GM12891 (cell line): ENCODE measurements at places on chromosomes 1 and 21.

GRCh38 chr1:84726593-84727499 is 36.6 kb upstream of the SSX2IP start:
- no peak for DNase-seq

DNA sequence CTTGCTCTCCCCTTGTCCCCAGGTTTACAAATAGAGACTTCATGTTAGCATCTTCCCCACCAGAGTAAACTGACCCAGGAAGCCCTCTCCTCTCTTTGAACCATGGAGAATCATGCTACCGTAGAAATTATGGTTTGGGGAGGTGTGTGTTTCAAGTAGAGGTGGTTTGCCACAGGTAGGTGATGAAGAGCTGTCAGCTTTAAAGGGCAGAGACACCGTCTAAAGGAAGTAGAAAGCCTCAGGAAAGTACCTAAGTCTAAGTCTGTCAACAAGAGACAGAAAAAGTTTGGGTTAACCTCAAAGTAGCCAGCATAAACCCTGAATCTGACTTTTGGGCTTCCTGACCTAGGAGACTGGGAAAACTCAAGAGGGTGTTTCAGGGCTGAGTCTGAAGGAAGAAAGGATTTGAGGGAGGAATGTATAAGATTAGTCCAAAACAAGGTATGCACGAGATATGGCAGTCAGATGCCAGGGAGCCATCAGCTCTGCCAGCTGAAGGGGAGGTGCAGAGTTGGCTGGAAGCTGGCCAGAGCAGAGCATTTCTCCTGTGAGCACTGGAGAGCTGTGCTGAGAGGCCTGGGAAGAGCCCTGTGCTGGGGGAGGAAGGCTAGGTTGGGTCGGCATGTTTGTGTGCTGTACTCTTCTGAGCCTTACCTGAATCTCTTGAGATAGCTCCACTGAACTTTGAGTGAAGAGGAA is 14.3 kb downstream of the ADAMTSL4 start:
- DNase-seq, result no peak

- no peak for DNase-seq
Observed at GRCh38 chr1:229988534-229988933, 78.5 kb upstream of the GALNT2 start.

GRCh38 chr1:158813164-158813563 is 18.0 kb upstream of the MNDA start:
- DNase-seq, result no peak

- no peak for DNase-seq
Observed at GRCh38 chr1:5951846-5952410, 40.3 kb downstream of the NPHP4 start.

DNA sequence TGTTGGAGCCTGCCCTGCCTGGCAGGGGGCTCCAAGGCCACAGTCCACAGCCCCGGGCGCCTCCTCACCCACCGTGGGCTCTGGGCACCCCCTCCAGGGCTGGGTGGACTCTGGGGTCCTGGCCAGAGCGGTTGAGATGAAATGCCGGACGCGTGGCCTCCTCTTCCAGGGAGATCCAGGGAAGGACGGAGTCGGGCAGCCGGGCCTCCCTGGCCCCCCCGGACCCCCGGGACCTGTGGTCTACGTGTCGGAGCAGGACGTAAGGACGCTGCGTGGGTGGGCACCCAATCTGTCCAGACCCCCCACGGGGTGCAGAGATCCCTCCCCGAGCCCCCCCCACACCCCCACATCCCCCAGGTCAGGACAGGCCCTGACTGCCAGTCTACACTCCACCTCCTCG is 51.2 kb downstream of the SLC19A1 start:
- no peak for DNase-seq

GRCh38 chr1:228979325-228979699 is 244.0 kb downstream of the RHOU start:
- no peak for DNase-seq

DNA sequence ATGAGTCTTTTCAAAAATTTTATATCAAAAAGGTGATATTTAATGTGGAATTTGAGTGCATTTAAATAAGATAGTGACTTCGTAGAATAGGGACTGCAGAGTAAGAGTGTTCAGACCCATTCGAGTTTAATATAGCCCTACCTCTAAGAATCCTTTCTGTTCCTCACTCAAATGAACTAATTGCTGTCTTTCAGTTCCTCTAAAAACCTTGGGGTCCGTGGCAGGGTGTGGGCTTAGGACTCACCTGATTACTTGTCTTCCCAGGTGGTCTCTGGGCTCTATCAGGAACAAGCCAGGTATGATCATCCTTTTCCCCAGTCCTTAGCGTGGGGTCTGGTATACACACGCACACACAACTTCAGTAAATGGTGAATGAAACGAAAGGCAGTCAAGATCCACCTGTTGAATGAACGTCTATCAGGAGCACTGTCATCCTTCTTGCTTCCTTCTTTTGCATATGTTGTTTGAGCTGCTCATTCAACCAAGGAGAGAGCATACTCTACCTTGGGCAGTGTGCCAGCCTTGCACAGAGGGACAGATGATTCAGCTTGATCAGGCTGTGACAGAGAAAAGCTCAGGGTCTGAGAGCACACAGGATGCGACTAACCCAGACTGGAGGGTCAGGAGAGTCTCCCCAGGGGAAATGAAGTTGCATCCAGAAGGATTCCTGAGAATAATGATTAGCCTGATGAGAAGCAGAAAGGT is 1.2 kb upstream of the RNF11 start:
- DNase-seq, result peak; percentile 41

DNA sequence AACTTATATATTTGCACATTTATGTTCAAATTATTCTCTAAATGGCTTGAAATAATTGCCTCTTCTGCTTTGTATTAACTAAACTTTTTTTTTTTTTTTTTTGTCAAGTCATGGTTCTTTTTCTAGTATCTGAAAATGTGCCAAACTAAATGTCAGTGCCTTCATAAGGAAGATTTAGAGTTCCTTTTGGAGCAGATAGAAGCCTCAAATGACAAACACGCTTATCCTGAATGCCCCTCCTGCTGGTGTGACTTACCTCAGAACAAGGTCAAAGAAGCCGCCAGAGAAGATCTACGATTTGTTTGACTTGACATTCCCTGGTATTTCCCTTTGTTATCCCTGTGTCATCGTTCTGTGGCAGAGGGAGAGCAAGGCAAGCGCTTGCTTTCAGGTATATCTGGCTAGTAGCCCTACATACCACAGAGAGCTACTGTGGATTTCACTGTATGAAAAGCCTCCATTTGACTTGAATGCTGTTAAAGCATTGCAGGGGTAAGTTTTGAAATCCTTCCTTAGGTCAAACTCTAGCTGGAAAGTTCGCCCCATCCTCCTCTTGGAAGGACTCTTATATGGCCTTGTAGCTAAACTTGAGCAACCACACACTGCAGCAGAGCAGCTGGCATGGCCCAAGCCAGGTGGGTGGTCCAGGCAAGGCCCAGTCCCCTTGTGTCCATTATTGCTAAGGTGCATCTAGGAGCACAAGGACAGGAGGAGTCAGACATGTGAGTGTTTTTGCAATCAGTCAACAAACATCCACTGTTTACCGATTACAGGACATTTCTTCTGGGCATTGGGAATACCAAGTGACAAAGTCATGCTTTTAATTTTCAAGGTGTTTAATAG is 285.4 kb upstream of the USP25 start:
- no peak for DNase-seq

- DNase-seq, result peak; percentile 21
Observed at GRCh38 chr1:48572646-48573258, 100.7 kb upstream of the SPATA6 start.

- DNase-seq, result no peak
Observed at GRCh38 chr1:94743862-94744261, 76.3 kb upstream of the SLC44A3 start.

GRCh38 chr1:44239961-44240371 is 26.7 kb downstream of the DMAP1 start:
- DNase-seq, result no peak

DNA sequence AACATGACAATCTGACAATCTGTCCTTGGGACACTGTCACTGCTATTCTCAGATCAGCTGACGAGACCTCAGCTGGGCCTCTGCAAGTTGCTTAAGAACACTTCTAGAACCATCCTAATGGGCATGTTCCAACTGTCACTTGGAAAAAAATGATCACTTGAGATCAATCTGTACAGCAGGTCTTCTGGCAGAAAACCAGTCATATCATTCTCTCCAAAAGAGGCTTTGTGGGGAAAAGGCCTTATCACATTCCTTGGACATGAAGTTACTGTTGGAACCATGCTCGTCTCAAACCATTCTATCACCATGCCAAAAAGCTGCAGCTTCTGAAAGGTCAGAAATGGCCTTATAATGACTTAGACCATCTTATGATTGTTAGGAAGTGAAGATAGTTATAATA is 744.2 kb downstream of the USP25 start:
- DNase-seq, result no peak

GRCh38 chr21:15018382-15018781 is 46.4 kb downstream of the NRIP1 start:
- no peak for DNase-seq

DNA sequence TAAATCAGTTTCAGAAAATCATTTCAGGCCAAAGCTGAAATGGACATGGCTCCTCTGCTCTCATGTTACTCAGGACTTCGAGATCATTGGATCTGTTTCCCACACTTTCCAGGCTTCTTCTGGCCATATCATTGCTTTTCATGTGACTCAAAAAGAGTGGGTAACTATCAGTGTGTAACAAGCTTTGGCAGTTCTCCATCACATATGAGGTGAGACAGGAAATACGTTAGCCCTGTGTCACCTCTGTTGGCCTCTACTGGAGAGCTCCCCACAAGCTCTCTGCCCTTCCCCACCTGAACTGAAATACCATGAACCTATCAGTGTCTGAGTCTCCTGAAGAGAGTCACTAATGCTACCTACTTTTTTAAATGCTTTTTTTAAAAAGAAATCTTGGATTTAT is 128.2 kb downstream of the LBR start:
- no peak for DNase-seq

- DNase-seq, result no peak
Observed at GRCh38 chr1:220828179-220828490, 41.4 kb downstream of the MTARC1 start.

GRCh38 chr1:162500805-162501204 is 3.2 kb downstream of the UHMK1 start:
- no peak for DNase-seq

- no peak for DNase-seq
Observed at GRCh38 chr1:87560601-87561360, 232.1 kb downstream of the LMO4 start.

DNA sequence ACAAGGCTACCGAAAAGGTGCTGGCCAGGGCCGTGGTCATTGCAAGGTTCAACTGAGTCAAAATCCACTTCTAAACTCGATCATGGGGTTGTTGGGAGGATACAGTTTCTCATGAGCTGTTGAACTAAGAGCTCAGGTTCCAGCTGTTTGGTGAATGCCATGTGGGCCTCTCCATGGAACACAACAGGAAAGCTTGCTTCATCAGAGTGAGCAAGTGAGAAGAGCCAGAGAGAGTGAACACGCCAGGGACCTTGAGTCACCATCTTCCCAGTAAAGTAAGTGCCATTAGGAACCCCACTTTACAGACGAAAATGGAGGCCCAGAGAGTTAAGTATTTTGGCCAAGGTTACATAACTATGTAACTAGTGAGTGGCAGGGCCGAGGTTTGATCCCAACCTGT is 475.1 kb upstream of the VAMP3 start:
- DNase-seq, result no peak

GRCh38 chr1:18922319-18922726 is 20.0 kb upstream of the ALDH4A1 start:
- DNase-seq, result no peak

- no peak for DNase-seq
Observed at GRCh38 chr1:63824451-63824850, 50.6 kb downstream of the ROR1 start.
